ENCODE measurements at places on chromosomes 4 and X.

- no peak for DNase-seq
These were observed 380.5 kb downstream of the IDS start for GRCh38 chrX:149124526-149125108.

DNA sequence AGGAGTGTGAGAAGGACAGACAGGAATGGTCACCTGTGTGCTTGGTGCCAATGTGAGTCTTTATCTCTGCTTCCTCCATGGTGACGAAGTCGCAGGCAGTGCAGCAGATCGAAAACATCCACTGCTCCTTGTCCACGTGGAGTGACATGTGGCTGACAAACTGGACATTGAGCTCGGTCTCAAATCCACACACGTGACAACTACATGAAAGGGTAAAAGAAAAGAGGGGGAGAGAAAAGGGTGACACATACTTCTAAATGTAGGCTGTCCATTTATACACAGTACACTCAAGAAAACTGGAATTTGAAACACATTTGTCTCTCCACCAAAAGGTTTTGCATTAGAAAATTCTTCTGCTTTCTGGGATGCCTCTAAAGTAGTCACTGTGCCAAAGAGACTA is 94.5 kb downstream of the C4orf51 start:
- no peak for DNase-seq

- DNase-seq: no peak
These were observed 382.5 kb upstream of the ADGRL3 start for GRCh38 chr4:60817609-60818008.

DNA sequence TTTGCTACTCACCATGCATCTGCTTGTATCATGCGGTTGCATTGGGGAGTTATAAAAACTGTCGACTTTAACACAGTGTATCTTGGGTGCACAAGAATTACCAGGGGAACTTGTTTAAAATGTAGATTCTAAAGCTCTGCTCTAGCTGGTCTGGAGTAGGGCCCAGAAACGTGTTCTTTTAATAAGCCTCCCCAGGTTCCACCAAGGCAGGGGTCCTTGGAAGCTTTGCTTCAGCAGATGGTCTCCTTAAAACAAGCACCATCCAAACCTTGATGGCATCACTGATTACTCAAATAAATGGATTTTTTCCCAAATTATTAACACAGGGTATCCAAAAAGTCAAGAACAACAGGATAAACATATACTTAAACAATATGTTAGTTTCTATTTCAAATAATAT is 120.2 kb upstream of the NDP start:
- DNase-seq: no peak

DNA sequence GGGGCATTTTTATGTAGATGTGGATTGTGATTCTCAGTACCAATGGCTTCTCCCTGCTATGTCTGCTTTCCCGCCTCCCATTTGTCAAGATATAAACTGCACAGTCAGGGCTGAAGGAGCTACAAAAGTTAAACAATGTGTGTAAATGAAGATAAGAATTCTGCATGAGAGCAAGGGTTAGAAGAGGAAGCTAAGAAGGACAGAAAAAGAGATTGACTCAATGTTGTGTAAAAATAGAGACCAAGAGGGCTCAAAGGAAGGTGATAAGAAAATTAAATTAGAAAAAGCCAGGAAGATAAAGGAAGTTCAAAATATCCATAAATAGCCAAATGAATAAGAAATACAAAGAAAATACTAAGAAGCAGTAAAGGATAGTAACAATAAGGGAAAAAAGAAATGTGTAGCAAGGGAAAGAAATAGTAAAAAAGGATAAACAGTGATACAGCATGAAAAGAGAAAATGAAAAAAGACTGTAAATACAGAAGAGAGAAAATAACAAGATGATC is 82.5 kb downstream of the AMELX start:
- DNase-seq: no peak

GRCh38 chr4:107854356-107855022 is 29.8 kb downstream of the SGMS2 start:
- DNase-seq: no peak

GRCh38 chr4:152663203-152664066 is 16.4 kb downstream of the TMEM154 start:
- DNase-seq: no peak

- no peak for DNase-seq
These were observed 1.0 kb downstream of the ZDHHC9 start for GRCh38 chrX:129842510-129843208.

DNA sequence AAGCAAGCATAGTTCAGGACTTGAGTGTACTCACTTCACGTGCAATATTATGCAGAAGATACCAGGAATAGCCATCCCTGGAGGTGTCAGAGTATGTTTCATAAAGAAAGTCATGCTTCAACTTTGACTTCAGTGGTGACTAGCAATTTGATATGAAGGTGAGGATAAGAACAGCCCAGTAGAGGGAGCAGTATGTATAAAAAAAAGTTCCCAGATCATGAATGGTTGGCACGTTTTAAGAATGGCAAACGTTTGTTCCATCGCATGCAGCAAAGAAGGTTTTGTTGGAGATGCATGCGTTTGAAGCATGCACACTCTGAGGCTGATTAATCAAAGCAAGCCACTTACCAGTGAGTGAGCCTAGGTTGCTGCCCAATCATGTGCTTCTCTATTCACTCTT is 33.5 kb upstream of the SLITRK4 start:
- no peak for DNase-seq

- DNase-seq: no peak
These were observed 151.9 kb downstream of the CRLF2 start for GRCh38 chrX:1060562-1060960.

GRCh38 chrX:21989384-21989783 is 42.7 kb upstream of the PHEX start:
- DNase-seq: no peak

- DNase-seq: no peak
These were observed 48.5 kb downstream of the VCX2 start for GRCh38 chrX:8122538-8122937.

- no peak for DNase-seq
These were observed 176.3 kb upstream of the GK2 start for GRCh38 chr4:79584352-79584751.

DNA sequence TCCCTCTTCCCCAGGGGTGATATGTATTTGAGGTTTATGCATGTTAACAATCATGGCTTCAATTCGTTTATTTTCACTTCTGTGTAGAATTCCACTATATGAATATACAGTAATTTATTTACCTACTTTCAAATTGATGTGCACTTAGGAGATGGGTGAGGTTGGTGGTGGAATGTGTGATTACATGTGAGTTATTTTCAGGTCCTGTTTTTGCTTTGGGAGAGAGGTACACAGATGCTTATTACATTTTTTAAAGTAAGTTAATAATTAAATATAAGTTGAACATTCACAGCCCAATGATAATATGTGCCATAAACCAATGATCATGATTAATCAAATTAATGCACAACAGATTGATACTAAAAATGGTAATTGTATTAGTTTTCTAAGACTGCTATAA is 79.5 kb downstream of the SPRY1 start:
- no peak for DNase-seq

- DNase-seq: no peak
These were observed 131.0 kb downstream of the DCLK2 start for GRCh38 chr4:150209140-150209829.

DNA sequence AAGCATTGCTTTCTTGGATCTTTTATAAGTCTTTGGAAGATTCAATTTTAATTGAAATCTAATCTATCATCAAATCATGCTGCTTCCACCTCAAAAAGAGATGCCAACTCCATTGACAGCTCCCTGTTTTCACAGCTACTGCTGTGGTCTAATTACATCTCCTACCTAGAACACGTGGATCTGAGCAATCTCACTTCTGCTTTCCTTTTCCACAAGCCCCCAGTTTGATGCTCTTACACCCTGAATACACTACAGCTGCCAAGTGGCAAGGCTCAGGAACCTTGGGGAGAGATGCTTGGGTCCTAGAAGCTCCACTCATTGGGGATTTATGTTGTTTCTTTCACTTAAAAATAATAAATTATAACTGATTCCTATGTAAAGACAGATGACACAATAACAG is 172.0 kb downstream of the CFAP299 start:
- no peak for DNase-seq

- DNase-seq: no peak
These were observed 71.2 kb downstream of the TSPAN7 start for GRCh38 chrX:38632516-38632915.

- no peak for DNase-seq
These were observed 18.8 kb downstream of the SLC7A11 start for GRCh38 chr4:138223231-138223910.

DNA sequence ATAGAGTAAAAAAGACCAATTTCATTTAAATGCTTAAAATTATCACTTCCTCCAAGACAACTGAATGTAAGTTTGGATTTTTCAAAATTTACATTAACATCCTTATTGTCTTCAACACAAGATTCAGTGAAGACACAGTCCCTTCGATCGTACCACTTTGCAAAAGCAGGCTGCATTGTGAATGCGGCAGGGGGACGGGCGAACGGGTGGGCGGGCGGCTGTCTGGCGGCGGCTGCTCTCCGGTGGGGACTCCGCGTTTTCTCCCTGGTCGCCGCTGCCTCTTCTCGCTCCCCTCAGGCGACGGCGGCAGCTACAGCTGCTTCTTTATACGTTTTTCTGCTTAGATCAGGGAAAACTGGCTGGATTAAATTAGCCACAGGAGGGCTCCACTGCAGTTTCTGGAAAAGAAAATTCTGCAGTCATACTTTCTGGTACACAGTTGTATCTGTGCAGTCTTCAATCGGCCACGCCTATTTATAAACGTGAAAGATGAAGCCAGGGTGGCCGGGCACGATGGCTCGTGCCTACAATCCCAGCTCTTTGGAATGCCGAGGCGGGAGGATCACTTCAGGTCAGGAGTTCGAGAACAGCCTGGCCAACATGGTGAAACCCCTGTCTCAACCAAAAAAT is 33.9 kb upstream of the HPF1 start:
- peak; percentile 20 for DNase-seq

DNA sequence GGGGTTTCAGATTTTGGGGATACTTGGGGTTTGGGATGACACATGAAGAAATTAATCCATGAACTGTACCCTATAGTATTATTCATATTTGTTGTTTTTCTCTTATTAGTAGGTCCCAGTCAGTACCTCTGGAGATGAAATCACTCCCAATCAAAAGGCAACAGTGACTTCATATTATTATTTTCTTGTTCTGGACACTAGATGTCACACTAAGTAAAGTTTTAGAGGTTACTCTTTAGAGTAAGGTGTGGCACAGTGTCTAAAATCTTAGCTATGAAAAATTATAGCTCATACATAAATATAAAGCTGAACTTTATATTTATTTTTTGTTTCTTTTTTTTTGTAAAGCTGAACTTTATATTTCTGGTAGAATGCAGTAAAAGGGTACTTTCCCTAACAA is 35.1 kb downstream of the FAM114A1 start:
- no peak for DNase-seq

DNA sequence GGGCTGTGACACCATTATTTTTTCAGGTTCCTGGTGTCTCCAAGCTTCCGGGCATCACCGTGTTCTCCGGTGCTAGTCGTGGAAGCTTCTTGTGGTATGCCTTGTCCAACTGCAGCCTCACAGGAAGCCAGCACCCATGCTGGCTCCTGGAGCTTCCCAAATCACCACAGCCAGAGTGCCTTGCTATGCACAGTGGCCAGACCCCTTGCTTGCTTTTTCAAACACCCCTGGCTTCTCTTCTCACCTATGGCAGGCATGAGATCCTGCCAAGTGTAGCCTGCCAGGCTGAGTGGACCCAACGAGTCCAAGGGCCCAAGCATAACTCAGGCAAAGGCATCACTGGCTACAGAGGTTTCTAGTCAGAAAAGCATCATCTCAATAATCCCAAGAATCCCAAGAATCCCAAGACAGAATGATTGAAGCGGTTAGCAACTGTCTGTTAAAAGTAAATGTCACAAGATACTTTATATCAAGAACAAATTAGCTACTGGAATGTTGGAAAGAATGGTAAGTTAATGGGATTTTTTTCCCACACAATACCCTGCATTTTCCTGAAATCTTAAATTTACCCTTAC is 1522.9 kb downstream of the PCDH18 start:
- DNase-seq: no peak

DNA sequence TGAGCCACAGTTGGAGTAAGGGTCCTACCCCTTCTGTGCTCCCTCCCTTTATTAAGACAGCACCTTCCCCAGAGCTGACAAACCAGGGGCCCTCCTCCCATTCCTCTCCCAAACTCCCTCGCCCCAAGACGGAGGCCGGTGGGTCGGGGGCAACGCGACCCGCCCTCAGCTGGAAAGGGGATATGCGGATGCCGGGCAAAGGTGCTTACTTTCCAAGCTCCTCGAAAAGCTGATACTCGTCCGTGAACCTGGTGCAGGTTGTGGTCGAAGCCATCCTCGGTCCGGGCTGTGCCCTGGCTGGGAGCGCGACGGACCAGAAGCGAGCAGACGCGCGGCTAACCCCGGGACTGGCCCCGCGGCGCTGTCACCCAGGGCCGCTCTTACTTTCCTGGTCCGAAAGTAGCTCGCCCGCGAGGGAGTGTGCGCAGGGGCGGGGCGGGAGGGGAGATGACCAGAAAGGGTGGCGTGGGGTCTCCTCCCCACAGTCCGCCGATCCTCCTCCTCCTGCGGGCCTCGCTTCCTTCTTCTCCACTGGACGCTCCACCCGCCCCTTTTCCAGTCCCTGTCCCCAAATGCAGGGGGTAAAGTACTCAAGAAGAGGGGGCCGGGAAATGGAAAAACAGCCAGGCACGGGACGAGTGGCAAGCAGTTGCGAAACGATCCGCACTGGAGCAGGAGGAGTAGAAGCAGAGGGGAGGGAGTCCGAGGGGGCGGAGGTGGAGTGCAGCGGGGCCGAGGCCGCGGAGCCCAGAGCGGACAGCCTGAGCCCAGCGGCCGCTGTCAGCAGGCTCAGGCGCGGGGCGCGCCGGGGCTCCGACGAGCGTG is 531 bp downstream of the CAMK2D start:
- peak; percentile 1 for DNase-seq
